Fibroblast of lung (primary cell): ENCODE measurements at places on chromosomes 6 and 20. TPM values are rescaled to one million over a fixed set of nuclear protein-coding genes. Genes with fewer than 3 reads are reported as not detected.
A peak's percentile ranks its signal among the peaks of the same experiment; 100 is the strongest.

- DNase-seq = no peak
These were observed 23.0 kb downstream of the RAB23 start for GRCh38 chr6:57198926-57199636.

GRCh38 chr20:35279040-35279439 lies 1.1 kb upstream of the MMP24OS start:
- no peak for DNase-seq

GRCh38 chr20:45833883-45834796 lies 541 bp downstream of the SNX21 start:
- peak; percentile 73 for DNase-seq

- DNase-seq = peak; percentile 77
These were observed 54.7 kb downstream of the TRAM2 start for GRCh38 chr6:52522151-52522626.

GRCh38 chr6:86941461-86941860 lies 4.1 kb downstream of the HTR1E start:
- no peak for DNase-seq

DNA sequence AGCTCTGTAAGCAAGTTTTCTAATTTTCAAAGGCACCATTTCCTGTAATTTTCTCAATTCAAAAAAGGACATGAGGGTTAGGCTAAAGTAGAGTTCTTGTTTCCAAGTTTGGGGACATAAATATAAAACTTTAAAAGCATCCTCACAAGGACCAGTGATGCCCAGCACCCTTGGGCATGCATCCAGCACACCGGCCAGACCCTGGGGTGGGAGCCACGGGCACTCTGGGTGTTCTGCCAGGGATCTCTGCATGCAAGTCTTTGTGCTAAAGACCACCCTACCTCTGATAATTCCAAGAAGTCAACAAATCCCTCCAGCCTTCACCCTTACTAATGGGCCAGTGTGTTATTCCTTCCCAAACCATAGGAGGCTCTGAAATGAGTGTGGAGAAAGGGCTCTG lies 46.5 kb downstream of the PLCG1 start:
- no peak for DNase-seq

- DNase-seq = no peak
These were observed 309.0 kb upstream of the PTCHD4 start for GRCh38 chr6:48419992-48420391.

DNA sequence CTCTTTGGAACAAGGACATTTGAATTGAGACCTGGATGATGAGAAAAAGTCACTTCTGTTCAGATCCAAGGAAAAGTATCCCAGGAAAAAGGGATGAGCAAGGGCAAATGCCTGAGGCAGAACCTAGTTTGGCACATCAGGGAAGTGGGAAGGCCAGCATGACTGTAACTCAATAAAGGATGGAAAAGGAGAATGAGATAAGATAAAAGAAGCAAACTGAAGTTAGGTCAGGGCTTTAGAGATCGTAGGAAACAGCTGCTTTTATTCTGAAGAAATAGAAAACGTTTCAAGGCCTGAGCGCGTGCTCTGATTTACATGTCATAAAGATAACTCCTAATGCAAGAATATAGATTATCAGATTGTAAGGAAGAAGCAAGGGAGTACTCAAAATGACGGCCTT lies 450.0 kb downstream of the FRK start:
- DNase-seq = no peak

DNA sequence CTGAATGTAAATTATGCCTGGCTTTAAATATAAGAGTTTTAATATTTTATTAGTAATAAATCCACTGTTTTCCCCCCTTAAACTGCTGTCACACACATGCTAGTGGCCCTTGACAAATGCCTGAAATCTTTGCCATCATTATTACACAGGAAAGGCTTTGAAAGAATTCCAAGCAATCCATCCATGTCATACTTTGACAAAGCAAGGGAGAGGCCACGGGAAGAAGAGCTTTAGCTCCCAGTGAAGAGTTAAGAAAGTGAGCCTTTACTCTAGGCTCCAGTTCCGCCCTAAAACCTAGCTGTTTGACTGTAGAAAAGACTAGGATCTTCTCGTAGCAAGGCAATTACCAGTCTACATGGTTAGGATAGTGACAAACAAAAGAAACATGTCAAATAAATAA lies 147.9 kb downstream of the GMDS start:
- no peak for DNase-seq

- no peak for DNase-seq
These were observed 59.5 kb downstream of the FYN start for GRCh38 chr6:111813677-111814310.

DNA sequence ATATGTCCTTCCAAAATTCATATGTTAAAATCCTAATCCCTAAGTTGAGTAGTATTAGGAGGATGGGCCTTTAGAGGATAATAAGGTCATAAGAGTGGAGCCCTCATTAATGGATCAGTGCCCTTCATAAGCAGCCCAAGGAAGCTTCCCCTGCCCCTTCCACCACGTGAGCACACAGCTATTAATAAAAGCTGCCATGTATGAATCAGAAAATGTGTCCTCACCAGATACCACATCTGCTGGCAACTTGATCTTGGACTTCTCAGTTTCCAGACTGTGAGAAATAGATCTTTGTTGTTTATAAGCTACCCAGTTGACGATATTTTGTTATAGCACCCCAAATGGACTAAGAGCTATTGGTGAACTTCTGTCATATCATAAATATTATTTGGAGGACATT lies 207.7 kb upstream of the HDDC2 start:
- DNase-seq = no peak

DNA sequence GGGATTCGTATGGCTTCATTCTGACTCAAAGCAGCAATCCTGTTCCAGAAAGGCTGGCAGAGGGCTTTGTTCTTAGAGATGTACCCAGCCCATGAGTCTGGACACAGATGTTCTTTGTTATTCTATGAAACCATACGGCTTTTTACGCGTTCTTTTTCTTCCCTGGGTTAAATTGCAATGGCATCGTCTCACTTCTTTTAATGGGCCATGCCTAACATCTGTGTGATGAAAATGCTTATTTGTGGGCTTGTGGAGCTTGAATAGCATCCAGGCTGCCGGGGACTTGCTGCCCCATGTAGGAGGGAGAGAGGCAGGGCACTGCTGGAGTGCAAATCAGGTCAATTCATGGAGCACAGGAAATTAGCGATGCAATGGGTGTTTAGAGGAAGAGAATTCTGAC lies 19.4 kb downstream of the FAM50B start:
- peak; percentile 47 for DNase-seq

Gene KHDC3L
- total RNA-seq = not detected in 2 replicates

Gene COL21A1
- total RNA-seq = 2.3 and 6.9 TPM in 2 replicates

Gene WFDC12
- not detected in 2 replicates for total RNA-seq

Gene COL19A1
- total RNA-seq = under 0.01 TPM in 1 of 2 replicates, not detected in the other
